ENCODE measurements at places on chromosomes 5 and 9.

- no peak for DNase-seq
Observed at GRCh38 chr5:172444110-172444510, 10.2 kb downstream of the SH3PXD2B start.

DNA sequence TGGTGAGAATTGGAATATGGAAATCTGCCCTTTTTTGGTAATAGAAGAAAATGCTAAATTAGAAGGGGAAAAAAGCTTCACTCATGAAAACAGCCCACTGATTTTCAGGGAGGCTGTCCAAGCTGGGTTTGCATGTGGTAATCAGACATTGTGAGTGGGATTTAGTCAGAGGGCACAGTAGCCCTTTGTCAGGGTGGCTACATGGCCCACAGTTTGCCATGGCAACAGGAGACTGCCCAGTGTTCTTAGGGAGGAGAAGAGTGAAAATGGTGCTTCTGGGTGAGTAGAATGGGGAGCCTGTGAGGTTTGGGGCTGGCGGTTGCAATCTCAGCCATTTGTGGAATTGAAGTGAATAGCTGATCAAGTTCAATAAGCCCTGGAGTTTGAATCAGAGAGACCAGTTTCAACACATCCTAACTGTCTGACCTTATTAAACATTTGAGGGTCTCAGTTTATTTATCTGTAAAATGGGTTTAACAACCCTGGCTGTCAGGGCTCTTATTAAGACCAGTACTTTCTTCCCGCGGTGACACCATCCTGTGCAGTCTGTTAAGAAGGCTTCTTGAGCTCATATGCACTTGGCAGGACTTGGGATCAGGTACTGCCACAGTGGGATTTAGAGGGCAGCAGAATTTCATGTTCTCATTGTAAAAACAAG is 107.6 kb upstream of the TNC start:
- no peak for DNase-seq

DNA sequence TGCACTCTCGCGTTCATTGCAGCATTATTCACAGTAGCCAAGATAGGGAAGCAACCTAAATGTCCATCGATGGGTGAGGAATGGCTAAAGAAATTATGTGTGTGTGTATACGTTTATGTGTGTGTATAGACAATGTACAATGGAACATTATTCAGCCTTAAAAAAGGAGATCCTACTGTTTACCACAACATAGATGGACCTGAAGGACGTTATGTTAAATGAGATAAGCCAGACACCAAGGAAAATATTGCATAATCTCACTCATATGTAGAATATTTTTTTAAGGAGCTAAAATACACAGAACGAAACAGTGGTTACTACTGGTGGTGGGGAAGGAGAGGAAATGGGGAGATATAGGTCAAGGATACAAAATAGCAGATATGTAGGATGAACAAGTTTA is 2.4 kb downstream of the KIF2A start:
- no peak for DNase-seq

DNA sequence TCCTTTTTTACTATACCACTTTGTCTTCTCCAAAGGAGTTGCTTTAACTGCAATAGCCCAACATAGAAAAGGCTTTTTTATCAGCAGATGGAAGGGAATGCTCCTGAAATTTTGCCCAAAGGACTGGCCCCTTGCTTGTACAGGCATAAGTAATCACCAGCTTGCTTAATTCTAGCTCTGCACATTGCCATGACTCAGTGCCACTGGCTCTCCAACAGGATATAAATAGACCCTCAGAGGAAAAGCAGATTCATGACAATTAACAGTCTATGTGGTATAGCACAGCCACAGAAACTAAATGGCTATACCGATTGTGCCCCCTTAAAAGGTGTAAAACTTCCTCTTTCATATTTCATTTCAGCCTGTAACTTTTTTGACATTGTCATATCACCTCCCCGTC is 227.0 kb downstream of the ZNF608 start:
- no peak for DNase-seq

DNA sequence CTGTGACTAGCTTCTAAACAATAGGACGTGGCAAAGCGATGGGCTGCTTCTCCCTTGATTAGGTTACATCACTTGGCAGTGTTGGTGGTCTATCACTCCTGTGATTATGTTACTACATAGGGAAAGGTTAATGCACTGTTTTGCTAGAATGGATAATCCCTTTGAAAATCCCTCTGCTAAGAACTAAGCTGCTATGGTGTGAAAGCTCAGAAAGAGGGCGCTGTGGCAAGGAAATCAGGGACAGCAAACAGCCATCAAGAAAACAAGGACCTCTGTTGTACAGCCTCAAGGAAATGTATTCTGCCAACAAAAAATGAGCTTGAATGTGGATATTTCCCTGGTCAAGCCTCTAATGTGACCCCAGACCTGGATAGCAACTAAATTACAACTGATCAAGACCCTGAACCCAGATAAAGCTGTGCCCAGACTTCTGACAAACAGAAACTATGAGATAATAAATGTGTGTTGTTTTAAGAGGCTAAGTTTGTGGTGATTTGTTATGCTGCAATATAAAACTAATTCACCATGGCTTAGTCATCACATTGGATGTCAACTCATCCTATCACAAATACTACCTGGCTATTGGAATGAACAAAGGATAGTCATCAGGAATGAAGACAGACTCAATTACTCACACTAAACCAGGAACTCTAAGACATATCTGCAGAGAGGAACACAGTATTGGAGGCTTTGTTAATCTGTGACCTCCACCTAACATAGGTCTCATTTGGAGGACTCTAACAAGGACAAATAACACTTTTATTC is 1215.9 kb downstream of the EFNA5 start:
- DNase-seq = peak; percentile 9

DNA sequence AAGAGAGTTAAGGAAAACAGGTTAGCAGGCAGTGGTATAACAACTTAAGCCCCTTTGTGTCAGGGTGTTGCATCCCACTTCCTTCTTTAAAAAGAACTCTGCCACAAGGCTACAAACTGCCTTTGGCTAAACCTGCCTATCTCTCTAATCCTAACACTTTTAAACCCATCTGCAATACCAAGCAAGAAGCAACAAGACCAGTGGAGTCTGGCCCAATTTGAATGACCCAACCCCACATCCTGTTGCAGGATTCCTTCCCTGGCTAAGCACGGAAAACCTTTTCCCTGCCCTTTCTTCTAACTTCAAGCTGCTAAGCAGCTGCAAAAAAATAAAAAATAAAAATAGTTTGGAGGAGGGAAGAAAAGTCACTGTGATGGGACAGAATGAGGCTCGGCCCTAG is 27.1 kb downstream of the ABCA1 start:
- DNase-seq = peak; percentile 7

GRCh38 chr5:26430323-26430722 is 608.1 kb downstream of the CDH9 start:
- DNase-seq = no peak

DNA sequence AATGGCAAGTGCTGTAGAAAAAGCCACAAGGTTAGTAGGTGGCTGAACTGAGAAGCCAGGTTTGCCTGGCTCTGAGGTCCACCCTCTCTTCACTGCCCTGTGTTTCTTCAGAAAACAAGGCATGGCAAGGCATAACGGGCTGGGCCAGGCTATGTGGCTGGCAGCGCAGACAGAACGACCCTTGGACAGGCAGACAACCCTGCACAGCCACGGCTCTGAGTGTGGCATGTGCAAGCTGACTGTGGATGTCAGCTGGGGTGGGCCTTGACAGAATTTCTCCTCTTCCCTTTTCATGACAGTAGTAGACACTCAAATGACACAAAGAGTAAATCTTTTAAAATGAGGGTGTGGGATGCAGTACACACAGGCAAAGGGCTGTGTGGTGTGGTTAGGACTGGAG is 81.7 kb downstream of the MACROH2A1 start:
- DNase-seq = no peak

GRCh38 chr5:173507171-173507570 is 109.3 kb downstream of the BOD1 start:
- no peak for DNase-seq

DNA sequence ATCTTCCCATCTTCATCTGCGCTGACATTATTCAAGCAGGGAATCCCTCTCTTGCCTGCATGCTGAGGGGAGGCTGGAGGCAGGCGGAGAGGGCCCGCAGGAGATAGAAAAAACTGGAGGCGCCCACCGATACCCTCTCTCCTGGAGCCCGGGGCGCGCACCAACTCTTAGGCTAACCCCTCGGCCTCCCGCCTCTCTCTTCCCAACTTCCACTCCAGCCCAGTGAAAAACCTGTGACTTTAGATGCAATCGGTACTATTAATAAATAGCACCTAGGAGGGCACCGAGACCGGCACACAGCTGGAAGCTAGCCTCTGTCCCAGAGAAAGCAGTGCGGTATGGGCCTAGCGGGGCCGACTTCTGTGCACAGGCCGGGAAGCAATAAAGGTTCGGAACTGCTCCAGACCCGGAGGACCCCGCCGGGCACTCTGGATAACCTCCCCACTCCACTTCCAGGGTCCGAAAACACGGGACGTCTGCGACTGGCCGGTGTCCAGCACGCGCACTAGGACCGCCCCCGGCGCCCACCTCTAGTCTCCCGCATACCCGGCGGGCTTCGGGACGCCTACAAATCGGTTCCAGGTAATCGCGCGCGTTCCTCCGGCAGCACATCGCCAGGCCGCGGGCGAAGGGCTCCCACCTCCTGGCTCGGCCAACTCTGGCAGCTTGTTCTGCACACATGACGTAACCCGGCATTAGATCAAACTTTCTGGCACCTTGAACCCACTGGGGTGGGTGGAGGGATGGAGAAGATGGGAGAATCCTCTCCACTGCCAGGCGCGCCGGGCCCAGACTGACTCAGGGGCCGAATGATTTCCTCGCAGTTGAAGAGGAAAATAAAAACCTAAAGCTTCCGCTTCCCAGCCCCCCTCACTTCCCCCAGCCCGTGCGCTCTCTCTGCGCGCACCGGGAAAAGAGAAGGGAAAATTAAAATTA is 1.4 kb downstream of the EFNA5 start:
- DNase-seq = no peak

DNA sequence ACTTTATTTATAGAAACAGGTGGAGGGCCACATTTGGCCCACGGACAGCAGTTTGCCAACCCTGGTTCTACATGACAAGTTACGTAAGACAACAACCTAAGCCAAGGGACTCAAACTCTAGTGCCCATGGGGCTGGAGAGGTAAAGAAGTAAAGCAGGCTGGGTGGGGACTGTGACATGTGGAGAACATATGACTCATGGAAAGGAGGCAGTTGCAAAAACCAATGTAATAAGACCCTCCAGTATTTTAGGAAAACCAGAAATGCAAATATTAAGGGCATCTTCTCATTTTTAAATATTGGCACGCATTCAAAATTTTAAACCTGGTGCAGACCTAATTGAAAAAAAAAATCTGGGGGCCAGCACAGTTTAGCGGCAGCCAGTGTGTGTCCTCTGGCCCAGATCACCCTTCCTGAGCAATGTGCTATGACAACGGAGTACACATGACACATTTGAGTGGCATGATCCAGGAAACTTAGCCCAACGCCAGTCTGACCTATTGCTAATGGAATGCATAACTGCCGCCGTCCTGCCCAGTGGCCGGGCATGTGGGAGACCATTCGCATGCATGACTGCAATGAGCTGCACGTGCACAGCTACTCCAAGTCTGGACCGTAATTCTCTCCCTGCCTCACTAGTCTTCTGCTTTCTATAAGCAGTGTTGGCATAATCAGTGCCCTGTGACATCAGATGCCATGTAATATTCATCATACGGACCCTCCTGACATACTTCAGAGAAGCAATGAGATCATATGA is 97.2 kb downstream of the SH3TC2 start:
- no peak for DNase-seq

GRCh38 chr9:114619191-114619761 is 8.2 kb downstream of the TMEM268 start:
- DNase-seq = no peak

- DNase-seq = no peak
Observed at GRCh38 chr5:65426656-65427055, 55.1 kb downstream of the ADAMTS6 start.

DNA sequence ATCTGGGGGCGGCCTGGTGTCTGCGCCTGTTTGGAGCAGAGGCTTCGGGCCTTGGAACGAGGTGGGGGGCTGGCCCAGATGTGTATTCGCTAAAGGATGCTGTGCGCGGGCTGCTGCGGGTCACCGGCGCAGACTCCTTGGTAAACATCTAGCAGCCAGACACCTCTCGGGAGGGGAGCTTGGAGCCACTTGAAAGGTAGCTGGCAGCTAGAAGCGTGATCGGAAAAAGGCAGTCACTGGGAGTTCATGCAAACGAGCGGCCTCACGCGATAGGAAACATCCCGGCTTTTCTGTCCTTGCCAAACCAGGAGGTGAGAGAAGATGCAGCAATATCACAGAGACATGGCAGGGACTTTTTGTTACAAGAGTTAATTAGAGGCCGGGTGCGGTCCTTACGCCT is 8.1 kb downstream of the LAMC3 start:
- no peak for DNase-seq

DNA sequence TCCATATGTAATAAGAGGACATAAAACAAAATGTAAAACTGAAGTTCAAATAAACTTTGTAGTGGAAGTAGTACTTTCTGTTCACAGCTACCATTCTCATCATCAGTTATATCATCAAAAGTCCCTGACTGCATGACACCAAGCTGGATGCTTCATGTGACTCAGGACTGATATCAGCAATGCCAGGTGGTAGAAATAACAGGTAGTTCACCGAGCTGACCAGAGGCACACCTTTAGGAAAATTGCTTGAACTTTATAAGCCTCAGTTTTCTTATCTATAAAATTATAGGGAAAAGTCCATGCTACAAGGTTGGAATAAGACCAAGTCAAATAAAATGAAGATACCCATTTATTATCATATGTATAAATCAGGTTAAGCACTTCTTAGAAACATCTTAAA is 124.9 kb upstream of the PTGER4 start:
- no peak for DNase-seq

DNA sequence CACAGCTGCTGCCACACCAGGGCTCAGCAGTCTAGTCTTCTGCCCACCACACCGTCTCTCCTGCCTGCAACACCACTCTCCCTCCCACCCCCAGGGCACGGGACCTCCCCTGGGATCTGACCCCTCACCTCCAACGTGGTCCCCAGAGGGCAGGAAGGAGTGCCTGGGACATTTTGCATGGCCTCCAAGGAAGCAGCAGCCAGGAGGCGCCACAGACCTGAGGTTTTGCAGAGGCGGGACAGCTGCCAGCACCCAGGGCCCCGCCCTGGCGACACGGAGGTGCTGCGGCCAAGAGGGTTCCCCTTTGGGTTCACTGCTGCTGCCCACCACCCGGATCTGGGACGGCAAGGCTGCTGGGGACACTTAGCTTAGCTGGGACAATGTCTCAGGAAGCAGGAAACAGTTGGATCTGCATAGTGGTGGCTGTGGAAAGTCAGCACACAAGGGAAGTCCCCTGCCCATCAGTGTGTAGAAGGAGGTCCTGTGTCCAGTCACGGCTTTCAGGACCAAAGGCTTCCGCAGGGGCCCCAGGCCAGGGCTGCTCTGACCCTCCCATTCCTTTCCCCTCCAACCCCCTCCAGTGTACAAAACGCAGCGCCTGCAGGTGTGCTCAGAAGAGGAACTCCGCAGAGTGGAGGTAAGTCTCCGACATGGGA is 13.8 kb downstream of the PROP1 start:
- no peak for DNase-seq

- DNase-seq = no peak
Observed at GRCh38 chr9:126677188-126678084, 63.7 kb downstream of the LMX1B start.

Data from Jurkat, Clone E6-1 (cell line).